Chondrocyte (in vitro differentiated cells): ENCODE measurements at places on chromosomes 5 and 9. TPM values are rescaled to one million over a fixed set of nuclear protein-coding genes. Genes with fewer than 3 reads are reported as not detected.

Gene SLC34A3
- not detected in 3 replicates for total RNA-seq

Gene NREP
- 595 to 1,006 TPM (median 987 TPM) in 3 replicates for total RNA-seq

Gene RAPGEF6
- 12.1 to 18.9 TPM (median 13.6 TPM) in 3 replicates for total RNA-seq

Gene MYO10
- total RNA-seq, result 51.9 to 55.4 TPM (median 54.5 TPM) in 3 replicates

Gene S100Z
- total RNA-seq, result not detected in 3 replicates
